ENCODE measurements at places on chromosomes 12 and 14.

- no peak for DNase-seq
- no peak overlapping the region for H3K27ac ChIP-seq
- no peaks in the 10 kb centered on the region for H3K36me3 ChIP-seq
- H3K27me3 ChIP-seq = no peaks in the 10 kb centered on the region
- peaks cover 4% of the 10 kb centered on the region for H3K4me1 ChIP-seq
Measured at GRCh38 chr12:115337693-115338543, 653.9 kb upstream of the TBX3 start.

- no peak overlapping the region for H3K27ac ChIP-seq
- no peaks in the 10 kb centered on the region for H3K27me3 ChIP-seq
- H3K4me1 ChIP-seq = no peaks in the 10 kb centered on the region
- no peak for DNase-seq
- no peak overlapping the region for H3K4me3 ChIP-seq
Measured at GRCh38 chr12:3071107-3071506, 6.1 kb upstream of the TSPAN9 start.

- no peak overlapping the region for H3K4me3 ChIP-seq
- H3K36me3 ChIP-seq = no peaks in the 10 kb centered on the region
- H3K27ac ChIP-seq = no peak overlapping the region
- H3K27me3 ChIP-seq = no peaks in the 10 kb centered on the region
- H3K4me1 ChIP-seq = 0 out of 2 replicates have a peak, but pooled peaks cover 5% of the 10 kb centered on the region
Measured at GRCh38 chr14:76773956-76774820, 12.9 kb downstream of the VASH1 start.

DNA sequence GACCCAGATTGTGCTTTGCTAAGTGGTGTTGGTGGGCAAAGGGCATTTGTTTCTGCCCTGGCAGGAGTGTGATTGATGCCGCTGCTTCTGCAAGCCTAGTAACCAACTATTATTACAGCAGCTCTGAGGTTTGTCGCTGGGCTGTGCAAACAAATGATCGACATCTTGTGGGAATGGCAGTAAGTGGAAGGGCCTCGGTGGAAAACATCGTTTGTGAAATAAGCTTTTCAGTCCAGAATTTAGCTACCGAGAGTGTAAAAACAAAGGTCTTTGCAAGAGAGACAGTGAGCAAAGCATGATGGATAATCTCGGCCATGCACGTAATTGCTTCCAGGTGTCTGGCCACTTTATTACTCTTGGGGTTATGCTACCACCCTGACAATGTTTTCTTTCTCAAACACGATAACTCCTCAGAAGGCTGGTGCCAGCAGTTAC lies 397.7 kb upstream of the PRICKLE1 start:
- H3K4me1 ChIP-seq = no peaks in the 10 kb centered on the region
- no peak for DNase-seq
- H3K27me3 ChIP-seq = no peaks in the 10 kb centered on the region
- no peaks in the 10 kb centered on the region for H3K36me3 ChIP-seq

GRCh38 chr12:96025518-96025917 lies 9.9 kb downstream of the LTA4H start:
- DNase-seq = no peak
- H3K4me3 ChIP-seq = no peak overlapping the region
- peaks cover 8% of the 10 kb centered on the region for H3K36me3 ChIP-seq
- H3K4me1 ChIP-seq = no peaks in the 10 kb centered on the region
- no peaks in the 10 kb centered on the region for H3K27me3 ChIP-seq
- no peak overlapping the region for H3K27ac ChIP-seq

DNA sequence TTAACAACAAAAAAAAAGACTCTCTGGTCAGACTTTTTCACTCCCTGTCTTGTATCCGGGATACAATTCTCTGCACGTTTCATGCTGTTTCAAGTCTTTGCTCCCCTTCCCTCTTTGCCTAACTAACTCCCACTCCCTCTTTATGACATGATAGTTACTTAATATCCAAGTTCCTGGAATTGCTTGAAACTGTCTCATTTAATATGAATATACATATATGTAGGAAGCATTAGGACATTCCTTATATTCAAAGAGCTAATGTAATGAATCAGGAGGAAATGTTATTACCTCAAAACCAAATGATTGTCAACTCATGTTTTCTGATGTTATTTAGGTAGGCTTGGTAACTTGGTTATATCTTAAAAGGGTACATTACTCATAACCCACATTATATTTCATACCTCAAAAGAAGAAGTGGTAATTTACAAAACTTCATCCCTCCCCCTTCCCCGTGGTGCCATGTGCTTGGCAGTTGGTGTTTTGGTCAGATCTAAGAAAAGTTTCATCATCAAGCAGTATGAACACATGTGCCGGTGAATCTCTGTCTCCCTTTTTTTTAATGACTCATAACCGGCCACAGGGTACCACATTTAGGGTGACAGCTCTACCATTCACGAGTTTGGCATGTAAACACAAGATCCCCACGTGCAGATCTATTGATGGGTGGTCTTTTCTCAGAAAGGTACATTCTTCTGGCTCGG lies 56.5 kb downstream of the HCAR2 start:
- no peaks in the 10 kb centered on the region for H3K36me3 ChIP-seq
- no peak for DNase-seq
- H3K27ac ChIP-seq = no peak overlapping the region
- H3K4me3 ChIP-seq = no peak overlapping the region
- no peaks in the 10 kb centered on the region for H3K27me3 ChIP-seq

- peaks cover 8% of the 10 kb centered on the region for H3K4me1 ChIP-seq
- no peaks in the 10 kb centered on the region for H3K36me3 ChIP-seq
- no peak for DNase-seq
- H3K27me3 ChIP-seq = no peaks in the 10 kb centered on the region
Measured at GRCh38 chr14:81450976-81451375, 50.9 kb upstream of the STON2 start.

- no peak for DNase-seq
- H3K27ac ChIP-seq = no peak overlapping the region
- H3K4me3 ChIP-seq = no peak overlapping the region
- H3K4me1 ChIP-seq = peaks cover 1% of the 10 kb centered on the region
Measured at GRCh38 chr12:127165567-127166392, 1101.2 kb upstream of the TMEM132C start.

GRCh38 chr14:65261425-65261920 lies 151.1 kb upstream of the FUT8 start:
- no peaks in the 10 kb centered on the region for H3K27me3 ChIP-seq
- DNase-seq = no peak
- no peak overlapping the region for H3K27ac ChIP-seq
- no peaks in the 10 kb centered on the region for H3K36me3 ChIP-seq
- no peaks in the 10 kb centered on the region for H3K4me1 ChIP-seq

DNA sequence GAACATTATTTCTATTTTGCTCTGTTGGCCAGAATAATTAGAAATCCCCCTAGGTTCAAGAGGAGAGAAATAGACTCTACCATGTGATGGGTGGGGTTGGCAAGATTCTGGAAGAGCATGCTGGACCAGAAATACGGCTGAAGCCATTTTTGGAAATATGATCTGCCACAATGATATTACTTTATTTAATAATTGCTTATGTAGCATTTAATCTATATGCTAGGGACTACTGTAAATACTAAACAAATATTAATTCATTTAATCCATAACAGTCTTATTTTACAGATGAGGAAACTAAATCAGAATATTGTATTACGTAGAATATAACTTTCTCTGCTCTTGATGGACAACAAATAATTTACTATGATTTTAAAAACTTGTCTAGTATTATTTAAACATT lies 193.7 kb downstream of the RAD51B start:
- H3K27me3 ChIP-seq = no peaks in the 10 kb centered on the region
- no peaks in the 10 kb centered on the region for H3K36me3 ChIP-seq
- H3K4me3 ChIP-seq = no peak overlapping the region
- no peaks in the 10 kb centered on the region for H3K4me1 ChIP-seq

DNA sequence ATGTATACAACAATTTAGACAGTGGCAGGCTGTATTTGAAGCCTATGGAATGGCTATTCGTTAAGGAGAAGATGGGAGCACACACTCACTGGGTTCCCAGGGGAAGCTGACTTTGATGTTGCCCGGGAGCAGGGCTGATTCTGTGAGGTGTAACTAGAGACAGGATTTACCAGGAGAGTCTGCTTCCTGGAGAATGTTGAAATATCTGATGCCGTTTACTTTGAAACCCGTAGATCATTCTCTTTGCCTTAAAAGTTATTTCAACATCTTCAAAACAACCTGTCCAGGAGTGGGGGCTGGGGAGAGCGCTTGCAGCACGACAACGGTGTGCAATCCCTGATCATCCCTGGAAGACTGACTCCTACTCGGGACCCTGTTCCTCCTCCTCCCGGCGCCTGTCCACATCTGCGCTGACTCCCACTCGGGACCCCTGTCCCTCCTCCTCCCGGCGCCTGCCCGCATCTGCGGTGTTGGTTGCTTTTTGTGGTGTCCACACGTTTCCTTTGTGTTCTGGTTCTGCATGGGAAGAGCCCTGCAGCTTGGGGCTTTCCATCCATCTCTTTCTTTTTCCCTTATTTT lies 72.6 kb downstream of the AACS start:
- DNase-seq = no peak
- H3K36me3 ChIP-seq = peaks cover 5% of the 10 kb centered on the region
- no peak overlapping the region for H3K4me3 ChIP-seq
- H3K4me1 ChIP-seq = no peaks in the 10 kb centered on the region

DNA sequence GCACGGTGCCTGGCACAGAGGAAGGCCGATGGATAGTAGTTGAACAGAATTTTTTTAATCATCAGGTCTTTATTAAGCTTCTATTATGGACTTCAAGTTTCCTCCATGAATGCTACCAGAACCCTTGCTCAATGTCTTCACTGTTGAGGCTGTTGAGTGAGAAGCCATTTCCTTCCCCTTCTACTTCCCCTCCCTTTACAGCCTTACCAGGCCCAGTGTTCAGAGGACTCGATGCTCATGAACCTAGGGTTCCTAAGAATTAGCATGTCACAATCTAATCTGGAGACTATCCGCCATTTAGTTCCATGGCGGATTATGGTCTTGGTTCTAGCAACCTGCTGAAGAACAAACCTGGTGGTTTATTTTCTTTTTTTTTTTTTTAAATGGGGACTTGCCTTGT lies 17.7 kb downstream of the ETV6 start:
- peaks cover 3% of the 10 kb centered on the region for H3K4me1 ChIP-seq
- H3K27me3 ChIP-seq = no peaks in the 10 kb centered on the region
- H3K4me3 ChIP-seq = no peak overlapping the region
- DNase-seq = no peak
- no peak overlapping the region for H3K27ac ChIP-seq
- no peaks in the 10 kb centered on the region for H3K36me3 ChIP-seq

GRCh38 chr14:50955373-50956043 lies 11.2 kb upstream of the PYGL start:
- no peaks in the 10 kb centered on the region for H3K27me3 ChIP-seq
- H3K4me3 ChIP-seq = no peak overlapping the region
- no peaks in the 10 kb centered on the region for H3K36me3 ChIP-seq

DNA sequence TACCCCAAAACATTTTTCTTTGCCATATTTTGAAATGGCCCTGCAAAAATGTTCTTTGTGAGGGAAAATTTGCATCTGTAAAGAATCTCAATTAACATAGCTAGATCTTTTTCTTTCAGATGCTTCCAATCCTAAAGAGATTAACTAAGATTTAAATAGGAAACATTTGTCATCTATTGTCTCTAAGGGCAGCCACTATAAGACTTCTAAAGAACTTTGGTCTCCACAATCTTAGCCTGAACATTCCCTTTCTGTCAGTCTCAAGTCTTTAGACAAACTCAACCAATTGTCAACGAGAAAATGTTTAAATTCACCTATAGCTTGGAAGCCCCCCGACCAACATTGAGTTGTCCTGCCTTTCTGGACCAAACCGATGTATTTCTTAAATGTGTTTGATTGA lies 71.1 kb upstream of the RASSF8 start:
- H3K4me1 ChIP-seq = peaks cover 4% of the 10 kb centered on the region
- no peaks in the 10 kb centered on the region for H3K36me3 ChIP-seq
- no peak for DNase-seq
- H3K27ac ChIP-seq = no peak overlapping the region

- no peak overlapping the region for H3K4me3 ChIP-seq
- no peaks in the 10 kb centered on the region for H3K4me1 ChIP-seq
- H3K36me3 ChIP-seq = no peaks in the 10 kb centered on the region
- H3K27ac ChIP-seq = no peak overlapping the region
- DNase-seq = no peak
Measured at GRCh38 chr14:38727731-38728130, 375.3 kb downstream of the SEC23A start.

GRCh38 chr12:129676411-129676810 lies 227.4 kb downstream of the TMEM132D start:
- no peak overlapping the region for H3K27ac ChIP-seq
- H3K4me1 ChIP-seq = no peaks in the 10 kb centered on the region
- no peak for DNase-seq

DNA sequence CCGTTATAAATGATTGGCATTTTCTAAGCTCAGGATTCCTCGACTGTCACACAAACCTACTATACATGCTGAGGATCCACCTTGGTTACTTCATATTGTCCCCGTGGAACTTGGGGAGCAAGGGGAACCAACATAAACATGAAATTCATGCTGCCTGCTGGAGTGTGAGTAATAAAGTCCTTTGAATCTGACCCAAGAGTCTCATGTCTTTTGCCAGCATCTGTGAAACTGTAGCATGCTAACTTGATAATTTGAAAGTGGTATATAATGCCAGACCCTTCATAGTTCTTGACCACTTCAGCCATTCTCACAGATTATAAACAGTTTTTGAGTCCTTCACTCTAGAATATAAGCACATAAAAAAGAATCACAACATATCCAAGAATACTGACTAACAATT lies 17.1 kb downstream of the SLC35F4 start:
- no peaks in the 10 kb centered on the region for H3K4me1 ChIP-seq
- H3K27ac ChIP-seq = no peak overlapping the region
- DNase-seq = no peak

GRCh38 chr12:52404951-52405350 lies 1.2 kb downstream of the KRT82 start:
- no peaks in the 10 kb centered on the region for H3K27me3 ChIP-seq

DNA sequence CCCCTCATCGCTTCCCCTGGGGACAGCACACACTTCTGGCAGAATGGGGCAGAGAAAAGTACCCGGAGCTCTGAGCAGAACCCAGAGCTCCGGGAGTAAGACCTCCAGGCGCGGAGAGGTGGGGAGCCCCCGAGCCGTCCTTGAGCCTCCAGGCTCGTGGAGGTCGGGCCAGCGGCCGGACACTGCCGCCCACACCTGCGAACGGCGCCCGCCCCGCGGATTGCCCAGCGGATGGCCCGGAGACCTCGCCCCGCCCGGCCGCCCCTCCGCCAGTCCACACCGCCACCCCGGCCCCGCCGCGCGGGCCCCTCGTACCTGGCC lies 344 bp downstream of the SPTLC2 start:
- no peak for DNase-seq
- no peaks in the 10 kb centered on the region for H3K27me3 ChIP-seq
- H3K4me1 ChIP-seq = no peaks in the 10 kb centered on the region
- no peaks in the 10 kb centered on the region for H3K36me3 ChIP-seq

DNA sequence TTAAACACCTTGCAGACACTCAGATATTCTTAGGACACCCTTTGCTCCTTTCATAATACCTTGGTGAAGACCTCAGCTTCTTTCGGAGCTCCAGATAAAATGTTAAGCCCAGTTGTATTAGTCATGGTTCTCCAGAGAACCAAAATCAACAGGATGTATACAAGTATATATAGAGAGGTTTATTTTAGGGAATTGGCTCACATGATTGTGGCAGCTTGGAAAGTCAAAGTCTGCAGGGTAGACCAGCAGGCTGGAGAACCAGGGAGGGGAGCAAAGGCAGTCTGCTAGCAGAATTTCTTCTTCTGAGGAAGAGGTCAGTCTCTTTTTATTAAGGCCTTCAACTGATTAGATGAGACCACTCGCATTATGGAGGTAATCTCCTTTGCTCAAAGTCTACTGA lies 6.9 kb upstream of the IGF1 start:
- H3K4me3 ChIP-seq = no peak overlapping the region
- H3K27ac ChIP-seq = no peak overlapping the region
- H3K36me3 ChIP-seq = no peaks in the 10 kb centered on the region
- no peak for DNase-seq

Data from iPS DF 6.9 (cell line).